ENCODE measurements at places on chromosomes 12 and 14.

DNA sequence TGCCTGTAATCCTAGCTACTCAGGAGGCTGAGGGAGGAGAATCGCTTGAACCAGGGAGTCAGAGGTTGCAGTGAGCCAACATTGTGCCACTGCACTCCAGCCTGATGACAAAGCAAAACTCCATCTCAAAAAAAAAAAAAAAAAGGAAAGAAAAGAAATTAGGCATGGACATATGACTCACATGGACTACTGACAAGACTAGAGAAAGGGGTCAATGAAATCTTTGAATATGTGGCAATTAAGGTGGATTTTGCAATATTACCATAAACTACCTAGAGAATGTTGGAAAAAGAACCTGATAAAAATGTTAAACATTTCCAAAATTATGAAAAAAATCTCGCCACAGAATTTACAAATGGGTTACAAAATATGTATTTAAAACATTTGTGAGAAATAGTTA, 873.6 kb downstream of the C12orf50 start:
- DNase-seq: no peak

DNA sequence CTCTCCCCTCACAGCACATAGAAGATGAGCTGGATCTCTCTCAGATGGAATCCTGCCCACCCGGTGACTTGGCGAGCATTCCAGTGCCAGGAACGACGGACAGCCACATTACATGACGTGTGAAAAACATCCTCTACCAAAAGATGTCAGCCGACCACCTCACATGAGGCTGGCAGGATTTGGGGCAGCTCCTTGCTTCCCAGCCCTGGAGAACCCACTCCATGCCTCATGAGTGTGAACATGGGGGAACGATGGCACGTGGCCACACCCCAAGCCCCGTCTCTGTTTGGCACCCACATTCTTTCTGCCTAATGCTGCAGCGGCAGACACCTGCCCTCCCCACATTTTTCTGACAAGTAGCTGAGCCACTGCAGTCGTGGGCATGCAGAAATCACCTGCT, 202.5 kb downstream of the CALM1 start:
- DNase-seq: no peak

- no peak for DNase-seq
Measured at GRCh38 chr12:4091016-4091743, 182.4 kb upstream of the CCND2 start.

- DNase-seq: no peak
Measured at GRCh38 chr14:54785136-54785777, 117.4 kb downstream of the GCH1 start.

GRCh38 chr12:48219631-48220030, 16.5 kb upstream of the OR10AD1 start:
- no peak for DNase-seq

DNA sequence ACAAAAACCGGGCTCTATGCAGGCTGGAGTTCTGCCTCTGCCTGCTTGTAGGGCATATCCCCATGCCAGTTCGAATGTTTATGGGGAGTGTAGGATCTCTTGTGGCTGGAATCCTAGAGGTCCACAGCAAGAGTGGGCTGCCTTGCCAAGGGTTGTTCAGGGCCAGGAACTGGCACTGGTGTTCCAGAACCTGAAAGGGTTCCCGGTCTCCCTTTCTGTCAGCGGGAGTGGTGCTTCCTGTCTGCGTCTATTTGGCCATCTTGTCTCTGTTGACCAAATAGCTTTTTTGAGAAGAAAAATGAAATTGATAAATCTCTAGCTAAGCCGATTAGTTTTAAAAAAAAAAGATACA, 17.8 kb downstream of the OLR1 start:
- no peak for DNase-seq

DNA sequence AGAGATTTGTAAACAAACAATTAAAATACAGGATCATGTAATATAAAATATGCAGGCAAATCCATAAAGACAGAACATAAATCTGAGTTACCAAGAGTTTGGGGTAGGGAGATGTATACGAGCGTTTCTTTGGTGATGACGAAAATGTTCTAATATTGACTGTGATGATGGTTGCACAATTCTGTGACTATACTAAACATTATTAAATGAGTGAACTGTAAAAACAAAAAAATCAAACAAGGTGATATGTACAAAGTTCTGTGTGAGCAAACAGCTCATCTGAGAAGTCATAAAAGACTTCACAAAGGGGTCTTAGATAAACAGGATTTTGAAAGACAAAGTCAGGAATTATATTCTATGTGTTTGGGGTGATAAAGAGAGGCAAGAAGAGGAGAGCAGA, 127.9 kb downstream of the INSM2 start:
- no peak for DNase-seq

GRCh38 chr12:106049105-106049504, 89.6 kb downstream of the NUAK1 start:
- peak; percentile 15 for DNase-seq

GRCh38 chr12:114371733-114372132, 34.2 kb downstream of the TBX5 start:
- no peak for DNase-seq

DNA sequence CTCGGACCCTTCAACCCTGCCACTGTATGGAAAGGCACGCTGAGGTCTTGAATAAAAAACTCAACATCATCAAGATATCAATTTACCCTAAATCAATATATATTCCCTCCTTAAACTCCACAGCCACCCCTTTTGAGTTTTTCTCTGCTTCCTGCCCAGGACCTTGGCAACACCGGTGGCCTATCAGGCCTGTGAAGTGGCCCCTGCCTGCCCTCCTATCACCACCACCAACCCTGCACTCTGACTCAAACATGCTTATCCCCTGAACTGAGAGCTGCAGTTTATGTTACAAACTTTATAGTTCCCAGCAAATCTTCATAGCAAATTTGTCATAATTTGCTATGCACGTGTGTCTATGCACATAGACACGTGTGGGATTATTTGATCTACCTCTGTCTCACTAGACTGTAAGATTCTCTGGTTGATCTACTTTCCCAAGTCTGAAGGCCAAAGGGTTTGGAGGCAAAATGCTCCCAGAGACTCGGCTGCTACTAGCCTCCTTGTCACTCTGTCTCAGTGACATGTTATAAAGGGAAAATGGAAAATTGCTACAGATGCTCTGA, 63.4 kb downstream of the SPTB start:
- no peak for DNase-seq

- DNase-seq: no peak
Measured at GRCh38 chr12:114776731-114777442, 92.9 kb upstream of the TBX3 start.

GRCh38 chr12:20627001-20627588, 68.0 kb upstream of the SLCO1C1 start:
- no peak for DNase-seq

DNA sequence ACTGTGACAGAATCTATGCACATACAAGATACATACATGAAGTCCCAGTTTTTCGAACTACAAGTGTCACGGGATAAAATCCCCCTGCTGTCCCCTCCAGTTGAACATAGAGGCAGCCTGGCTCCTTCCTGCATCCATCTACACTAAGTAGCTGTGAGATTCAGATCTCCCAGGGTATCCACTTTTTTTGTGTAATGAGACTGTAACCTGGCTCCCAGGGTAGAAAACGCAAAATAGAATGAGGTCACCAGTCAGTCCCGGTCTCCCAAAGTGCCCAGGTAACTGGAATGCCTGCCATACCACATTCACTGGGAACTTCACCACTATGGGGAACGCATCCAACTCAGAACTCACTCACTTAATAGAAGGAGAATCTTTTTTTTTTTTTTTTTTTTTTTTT, 67.8 kb downstream of the TMCC3 start:
- DNase-seq: no peak

GRCh38 chr14:78329371-78329770, 159.2 kb downstream of the NRXN3 start:
- no peak for DNase-seq

DNA sequence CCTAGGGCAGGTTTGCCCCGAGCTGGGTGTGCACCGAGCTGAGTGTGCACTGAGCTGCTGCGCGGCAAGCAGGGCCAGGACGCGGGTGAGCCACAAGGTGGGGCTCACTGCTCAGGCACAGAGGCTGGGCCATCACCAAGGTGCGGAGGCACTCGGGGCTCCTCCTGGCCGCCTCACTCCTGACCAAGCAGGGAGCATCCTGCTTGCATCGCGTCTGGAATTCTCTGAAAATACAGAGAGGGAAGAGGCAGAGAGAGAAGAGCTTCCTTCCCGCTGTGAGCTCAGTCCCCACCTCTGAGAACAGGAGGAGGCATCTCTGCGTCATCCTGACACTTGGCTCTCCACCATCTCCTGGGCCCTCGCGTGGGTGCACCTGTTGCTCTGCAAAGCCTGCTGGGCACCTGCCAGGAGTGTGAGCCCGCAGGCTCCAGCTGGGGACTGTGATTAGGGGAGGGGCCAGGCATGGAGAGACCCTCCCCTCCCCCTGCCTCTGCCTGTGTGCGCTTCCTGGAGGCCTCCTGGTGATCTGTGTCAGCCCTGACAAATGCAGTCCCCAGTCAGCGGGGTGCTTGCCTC, 116.3 kb downstream of the GLT1D1 start:
- peak; percentile 37 for DNase-seq
